ENCODE measurements at places on chromosomes 5 and 9. TPM values are rescaled to one million over a fixed set of nuclear protein-coding genes. Genes with fewer than 3 reads are reported as not detected.

DMAC1 gene
- total RNA-seq = 12.1 TPM

PCDHGC3 gene
- total RNA-seq = 75.6 TPM

ACSL6 gene
- total RNA-seq = not detected

PCDHB2 gene
- total RNA-seq = 0.96 TPM

TSLP gene
- not detected for total RNA-seq

CEP120 gene
- total RNA-seq = 19.2 TPM

ARID3C gene
- not detected for total RNA-seq

SPINK4 gene
- not detected for total RNA-seq

GFI1B gene
- total RNA-seq = not detected

STC2 gene
- 68.5 TPM for total RNA-seq

DHX29 gene
- total RNA-seq = 21.5 TPM

SMIM3 gene
- total RNA-seq = 175 TPM

NR4A3 gene
- 0.10 TPM for total RNA-seq

F2RL1 gene
- 8.6 TPM for total RNA-seq

OTULINL gene
- total RNA-seq = 4.4 TPM

PCDHGA2 gene
- 7.0 TPM for total RNA-seq

CHSY3 gene
- 0.48 TPM for total RNA-seq

ACTBL2 gene
- total RNA-seq = 0.24 TPM

RNF38 gene
- 25.4 TPM for total RNA-seq

ELL2 gene
- 19.8 TPM for total RNA-seq

WNT8A gene
- not detected for total RNA-seq

OR1J2 gene
- not detected for total RNA-seq

GPR107 gene
- total RNA-seq = 16.0 TPM

PSAT1 gene
- total RNA-seq = 46.7 TPM

TIMD4 gene
- total RNA-seq = not detected

LSM11 gene
- 2.3 TPM for total RNA-seq

LCN6 gene
- not detected for total RNA-seq

DNLZ gene
- 15.3 TPM for total RNA-seq

GNE gene
- total RNA-seq = 18.8 TPM

CKS2 gene
- 934 TPM for total RNA-seq

SLC6A19 gene
- total RNA-seq = not detected

DOCK8 gene
- total RNA-seq = not detected

IFNA13 gene
- total RNA-seq = not detected

ASB6 gene
- total RNA-seq = 12.2 TPM

PIP5KL1 gene
- 0.24 TPM for total RNA-seq

PIP5K1B gene
- total RNA-seq = not detected

HBEGF gene
- total RNA-seq = 3.9 TPM

ADAMTSL2 gene
- 9.7 TPM for total RNA-seq

LHX3 gene
- not detected for total RNA-seq

TMED9 gene
- 62.2 TPM for total RNA-seq

LCN9 gene
- total RNA-seq = not detected

ELOVL7 gene
- not detected for total RNA-seq

CYFIP2 gene
- total RNA-seq = 0.10 TPM

ZNF622 gene
- 20.9 TPM for total RNA-seq

PCDHA6 gene
- 0.12 TPM for total RNA-seq
